Myocyte (in vitro differentiated cells): ENCODE measurements at places on chromosomes 13 and 19.
A peak's percentile ranks its signal among the peaks of the same experiment; 100 is the strongest.

- peak; percentile 81 for DNase-seq
These were observed at the start of gene THSD1 for GRCh38 chr13:52405767-52406494. THSD1 (minus strand) TSS chr13:52406172; CDS start chr13:52402600, 3,572 bp downstream.

DNA sequence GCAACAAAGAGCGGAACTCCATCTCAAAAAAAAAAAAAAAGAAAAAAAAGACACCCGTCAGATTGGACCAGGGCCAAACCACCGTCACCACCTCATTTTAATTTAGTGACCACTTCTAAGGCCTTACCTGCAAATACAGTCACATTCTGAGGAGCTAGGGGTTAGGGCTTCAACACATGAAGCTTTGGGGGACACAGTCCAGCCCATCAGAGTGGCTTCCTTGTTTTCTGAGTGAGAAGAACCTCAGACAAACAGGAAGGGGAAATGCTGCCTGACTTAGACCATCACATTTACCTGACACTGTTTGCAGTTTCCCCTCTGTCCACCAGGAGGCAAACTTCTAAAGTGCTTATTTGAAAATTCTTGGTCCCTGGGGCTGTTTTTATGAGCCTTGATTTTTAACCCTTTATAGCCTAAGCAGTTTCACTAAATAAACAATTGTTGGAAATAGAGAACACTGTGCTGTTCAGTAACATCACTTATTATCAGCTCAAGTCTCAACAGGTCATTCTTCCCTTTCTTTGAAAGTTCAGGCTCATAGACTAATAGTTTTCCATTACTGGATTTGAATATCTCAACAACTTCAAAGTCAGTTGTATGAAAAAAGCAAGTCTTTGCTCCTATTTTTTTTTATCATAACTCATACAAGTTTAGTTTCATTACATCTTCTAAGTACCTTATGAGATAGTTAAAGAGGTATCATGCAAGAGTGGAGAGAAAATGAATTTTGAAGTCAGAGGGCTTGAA, 74.9 kb upstream of the WASF3 start:
- DNase-seq = peak; percentile 76

DNA sequence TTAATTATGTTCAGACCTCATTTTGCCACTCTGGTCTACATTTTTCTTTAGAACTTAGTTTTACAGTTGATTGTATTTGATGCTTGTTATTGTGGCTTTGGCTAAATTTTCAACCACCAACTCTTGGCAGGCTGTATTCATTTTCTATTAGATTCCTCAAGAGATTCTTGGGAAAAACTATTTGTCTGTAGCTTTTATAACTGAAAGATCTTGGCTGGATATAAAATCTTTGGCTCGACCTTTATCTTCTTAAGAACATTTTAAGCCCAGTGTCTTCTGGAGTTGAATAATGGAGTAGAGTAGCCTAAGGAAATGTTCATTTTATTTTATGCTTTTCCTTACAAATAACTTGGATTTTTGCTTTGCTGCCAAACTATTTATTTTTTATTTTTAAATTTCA, 848.5 kb downstream of the PCDH17 start:
- DNase-seq = no peak

- no peak for DNase-seq
These were observed 48.9 kb downstream of the MYH14 start for GRCh38 chr19:50252111-50252886.

DNA sequence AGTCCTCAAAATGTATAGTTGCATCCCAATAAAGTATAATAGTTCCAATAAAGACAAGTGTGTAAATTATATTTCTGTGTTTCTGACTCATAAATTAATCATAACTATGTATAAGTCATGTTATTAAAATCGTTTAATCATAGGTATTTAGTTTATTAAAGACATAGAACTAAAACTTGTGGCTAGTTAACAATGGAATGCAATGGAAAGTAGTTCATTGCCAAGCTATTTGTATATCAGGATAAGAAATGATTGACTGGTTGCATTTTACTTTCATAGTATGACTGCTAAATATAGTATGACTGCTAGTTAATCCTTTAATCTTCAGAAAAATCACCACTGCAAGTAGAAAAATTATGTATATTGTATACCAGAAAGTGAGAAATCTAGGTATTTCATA, 16.9 kb downstream of the COG3 start:
- no peak for DNase-seq

DNA sequence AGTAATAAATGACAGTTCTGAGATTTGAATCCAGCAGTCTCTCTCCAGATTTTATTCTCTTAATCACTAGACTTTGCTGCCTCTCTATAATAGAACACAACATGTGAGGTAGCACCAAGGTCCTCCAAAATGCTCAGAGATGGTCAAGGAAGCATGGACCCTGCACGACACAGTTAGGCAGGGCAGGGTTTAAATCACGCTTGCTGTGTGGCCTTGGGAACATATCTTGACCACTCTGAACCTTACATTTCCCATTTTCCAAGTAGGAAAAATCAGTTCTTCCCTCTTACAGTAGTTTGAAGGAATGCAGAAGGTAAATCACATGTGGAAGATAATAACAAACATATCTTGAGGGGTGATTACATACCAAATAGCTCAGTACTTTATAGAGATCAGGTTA, 6.3 kb downstream of the SYT3 start:
- DNase-seq = no peak

DNA sequence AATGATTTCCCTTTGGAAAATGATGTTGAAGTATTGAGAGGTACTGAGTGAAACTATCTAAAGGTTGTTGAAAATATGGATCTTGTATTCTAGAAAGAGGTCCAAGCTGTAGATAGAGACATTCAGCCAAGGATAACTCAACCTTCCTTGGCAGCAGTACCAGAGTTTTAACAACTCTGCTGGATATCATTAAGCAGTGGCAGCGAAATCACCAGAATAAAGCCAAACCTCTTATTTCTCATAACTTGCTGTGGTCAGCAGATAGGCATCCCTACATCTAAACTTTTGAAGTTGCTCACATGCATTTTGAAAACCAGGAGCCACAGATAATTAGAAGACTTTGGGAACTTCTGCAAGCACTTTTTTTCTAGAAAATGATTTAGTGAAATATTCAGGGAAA, 559.8 kb downstream of the IRS2 start:
- DNase-seq = no peak

GRCh38 chr19:42764836-42765235, 642 bp downstream of the PSG8 start:
- no peak for DNase-seq
